ENCODE measurements at places on chromosomes 12 and 14.

DNA sequence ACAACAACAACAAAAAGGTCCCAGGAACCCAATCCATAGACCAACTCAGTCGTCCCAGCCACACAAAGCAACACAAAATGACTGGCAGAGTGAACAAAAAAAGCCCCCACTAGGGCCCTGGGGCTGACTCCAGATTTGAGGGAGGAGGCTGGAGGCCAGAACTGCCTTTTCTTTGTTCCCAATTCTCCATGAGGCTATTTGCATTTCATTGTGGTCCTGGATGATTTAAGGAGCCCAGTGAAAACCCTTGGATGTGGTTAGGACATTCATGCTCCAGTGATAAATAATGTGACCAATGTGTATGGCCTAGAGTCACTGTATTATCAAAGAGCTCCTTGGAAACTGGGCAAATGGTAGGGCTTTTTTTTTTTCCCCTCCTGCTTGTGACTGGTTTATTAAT lies 192.9 kb downstream of the NUAK1 start:
- peak; percentile 14 for DNase-seq

DNA sequence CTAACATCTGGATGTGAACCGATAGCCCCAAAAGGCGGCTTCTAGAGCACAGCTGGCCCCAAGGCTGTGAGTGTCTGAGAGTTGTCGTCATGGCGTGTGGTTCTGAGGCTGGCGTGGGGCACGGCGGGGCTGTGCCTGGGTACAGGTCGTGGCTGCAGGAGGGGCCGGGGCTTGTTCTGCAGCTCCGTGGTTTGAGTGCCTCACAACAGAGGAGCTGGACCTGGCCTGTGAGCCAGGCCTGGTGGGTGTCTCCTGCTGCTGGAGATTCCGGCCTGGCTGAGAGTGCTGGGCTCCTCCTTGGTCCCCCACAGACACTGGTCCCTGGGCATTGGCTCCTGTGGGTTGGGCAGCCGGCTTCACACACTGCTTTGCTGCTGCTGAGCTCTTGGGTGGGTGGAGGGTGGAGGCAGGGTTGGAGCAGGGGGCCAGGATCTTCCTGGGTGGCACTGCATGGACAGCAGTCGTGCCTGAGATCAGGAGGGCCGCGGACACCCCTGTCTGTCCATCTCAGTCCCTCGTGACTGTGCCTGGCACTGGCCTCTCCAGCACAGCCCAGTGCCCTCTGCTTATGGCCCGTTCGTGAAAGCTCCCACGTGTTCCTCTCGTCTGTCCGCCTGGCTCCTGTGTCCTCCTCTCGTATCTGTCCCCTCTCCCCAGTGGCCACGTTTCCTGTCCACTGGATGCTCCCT lies 31.8 kb upstream of the TEX22 start:
- no peak for DNase-seq

- DNase-seq, result no peak
Observed at GRCh38 chr12:115716551-115716950, 560.9 kb downstream of the MED13L start.

DNA sequence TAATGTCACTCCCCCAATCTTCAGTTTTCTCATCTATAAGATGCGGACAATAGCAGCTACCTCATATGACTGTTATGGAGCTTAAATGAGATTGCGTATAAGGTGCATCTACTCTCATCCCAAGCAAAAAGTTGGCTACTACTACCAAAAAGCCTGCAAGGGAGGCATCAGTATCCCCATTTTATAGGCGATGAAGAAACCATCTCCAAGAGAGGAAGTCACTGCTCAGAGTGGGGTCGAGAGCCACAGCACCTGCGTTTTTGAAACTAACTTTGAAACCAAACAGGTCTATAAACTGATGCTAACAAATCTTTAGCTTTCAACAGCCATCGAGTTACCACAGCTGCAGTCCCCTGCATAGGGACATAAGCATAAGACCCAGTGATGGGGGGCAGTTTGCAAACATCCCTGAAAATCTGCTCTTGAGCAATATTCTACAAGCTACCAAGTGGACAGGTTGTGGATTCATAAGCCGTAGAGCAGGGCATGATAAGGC lies 3.5 kb downstream of the GCN1 start:
- no peak for DNase-seq

GRCh38 chr12:66960704-66961690 lies 282.1 kb upstream of the GRIP1 start:
- DNase-seq, result no peak

DNA sequence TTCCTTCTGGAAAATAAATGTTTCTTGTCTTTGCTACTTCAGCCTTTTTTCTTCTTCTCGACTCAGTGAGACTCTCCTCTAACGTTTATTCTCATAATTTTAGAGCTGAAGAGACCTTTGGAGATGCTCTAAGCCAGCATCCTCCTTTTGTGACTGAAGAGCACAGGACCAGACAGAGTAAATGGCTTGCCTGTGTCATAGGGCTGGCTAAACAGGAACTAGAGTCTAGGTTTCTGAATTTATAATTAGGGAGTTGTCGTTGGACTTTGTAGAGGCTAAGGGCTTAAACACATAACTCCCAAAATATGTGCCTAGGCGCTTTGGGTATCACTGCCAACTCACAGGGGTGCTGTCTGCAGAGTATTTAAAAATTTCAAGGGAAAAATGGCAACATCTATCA lies 98.5 kb downstream of the FGD4 start:
- DNase-seq, result no peak

- DNase-seq, result no peak
Observed at GRCh38 chr14:58488550-58488949, 61.0 kb downstream of the KIAA0586 start.

- no peak for DNase-seq
Observed at GRCh38 chr12:122028905-122029560, 7.3 kb downstream of the BCL7A start.

- DNase-seq, result no peak
Observed at GRCh38 chr14:34843011-34843554, 32.1 kb downstream of the BAZ1A start.

DNA sequence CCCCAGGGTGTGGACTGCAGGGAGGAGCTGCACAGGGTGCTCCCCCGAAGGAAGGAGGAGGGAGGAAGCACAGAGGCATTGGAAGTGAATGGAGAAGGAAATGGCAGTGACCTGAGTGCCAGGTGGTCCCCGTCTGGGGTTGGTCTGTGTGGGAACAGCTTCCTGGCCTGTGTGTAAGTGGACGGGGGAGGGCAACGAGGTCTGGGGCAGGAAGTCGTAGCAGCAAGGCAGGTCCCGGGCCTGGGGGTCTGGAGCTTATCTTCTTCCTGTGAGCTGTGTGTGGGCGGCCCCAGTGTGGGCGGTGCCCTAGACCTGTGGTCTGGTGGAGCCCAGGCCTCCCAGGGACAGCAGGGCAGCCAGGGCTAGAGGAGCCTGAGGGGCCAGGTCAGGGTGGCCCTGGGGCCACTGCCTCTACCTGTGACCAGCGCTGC lies 382.1 kb downstream of the TMEM121 start:
- DNase-seq, result no peak

- DNase-seq, result no peak
Observed at GRCh38 chr14:54665946-54666345, 99.0 kb downstream of the SAMD4A start.

DNA sequence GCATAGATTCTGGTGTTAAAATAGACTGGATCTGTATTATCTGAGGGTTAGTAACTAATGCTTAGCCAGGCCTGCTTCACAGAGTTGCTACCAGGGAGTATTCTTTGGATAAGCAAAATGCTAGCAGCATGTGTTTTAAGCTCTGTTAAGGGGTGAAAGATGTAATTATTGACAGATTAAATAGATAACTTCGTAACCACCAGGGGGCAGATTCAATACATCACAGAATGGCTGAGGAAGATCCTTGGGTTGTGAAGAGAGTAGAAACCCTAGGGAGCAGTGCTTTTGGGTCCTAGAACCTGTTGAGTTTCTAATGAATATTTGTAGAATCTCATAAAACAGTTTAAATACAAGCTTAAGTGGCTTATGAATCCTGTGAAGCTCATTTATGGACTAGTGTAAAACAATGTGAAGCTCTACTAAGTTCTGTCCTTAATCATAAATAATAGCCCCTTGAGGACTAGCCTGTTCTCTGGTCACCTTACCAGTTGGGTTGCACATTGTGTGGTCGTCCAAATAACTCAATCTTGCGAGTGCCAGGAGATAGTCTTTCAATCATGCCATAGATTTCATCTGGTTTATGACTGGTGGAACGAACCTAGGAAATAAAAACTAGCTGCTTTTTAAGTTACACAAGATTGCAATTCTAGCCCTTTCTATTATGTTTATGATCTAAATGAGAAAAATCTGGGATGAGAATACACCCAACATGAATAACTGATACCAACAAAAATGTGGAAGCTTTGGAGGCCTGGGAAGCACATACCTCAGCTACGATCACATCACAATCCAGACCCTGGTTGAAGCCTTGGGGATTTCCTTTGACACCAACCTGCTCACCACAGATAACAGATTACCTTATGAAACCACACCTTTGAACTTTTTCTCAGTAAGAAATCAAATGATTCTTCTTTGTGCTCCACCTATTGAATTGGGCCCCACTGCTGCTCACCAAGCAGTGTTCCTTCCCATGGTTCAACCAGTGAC lies 12.3 kb downstream of the METTL3 start:
- DNase-seq, result no peak

DNA sequence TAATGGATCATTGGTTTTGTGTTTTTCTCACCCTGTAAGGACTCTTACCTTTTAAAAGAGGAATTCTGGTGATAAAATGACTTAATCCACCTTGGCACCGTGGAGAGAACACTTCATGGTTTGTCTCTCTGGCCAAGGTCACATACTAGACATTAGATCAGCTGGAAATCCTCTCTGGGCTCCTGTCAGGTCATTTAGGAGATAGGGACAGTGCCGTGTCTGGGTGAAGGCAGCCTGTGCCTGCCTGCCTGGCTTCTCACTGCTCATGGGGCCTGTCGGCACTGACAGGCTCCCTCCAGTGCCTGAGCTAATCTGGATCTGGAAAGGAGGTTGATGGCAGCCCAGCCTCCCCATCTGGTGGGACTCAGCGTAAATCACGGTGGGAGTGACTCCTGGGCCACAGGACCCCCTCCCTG lies 5.7 kb downstream of the CRADD start:
- no peak for DNase-seq

GRCh38 chr12:45421736-45422135 lies 205.8 kb downstream of the ANO6 start:
- no peak for DNase-seq

- DNase-seq, result no peak
Observed at GRCh38 chr12:103573185-103573584, 13.9 kb upstream of the STAB2 start.

DNA sequence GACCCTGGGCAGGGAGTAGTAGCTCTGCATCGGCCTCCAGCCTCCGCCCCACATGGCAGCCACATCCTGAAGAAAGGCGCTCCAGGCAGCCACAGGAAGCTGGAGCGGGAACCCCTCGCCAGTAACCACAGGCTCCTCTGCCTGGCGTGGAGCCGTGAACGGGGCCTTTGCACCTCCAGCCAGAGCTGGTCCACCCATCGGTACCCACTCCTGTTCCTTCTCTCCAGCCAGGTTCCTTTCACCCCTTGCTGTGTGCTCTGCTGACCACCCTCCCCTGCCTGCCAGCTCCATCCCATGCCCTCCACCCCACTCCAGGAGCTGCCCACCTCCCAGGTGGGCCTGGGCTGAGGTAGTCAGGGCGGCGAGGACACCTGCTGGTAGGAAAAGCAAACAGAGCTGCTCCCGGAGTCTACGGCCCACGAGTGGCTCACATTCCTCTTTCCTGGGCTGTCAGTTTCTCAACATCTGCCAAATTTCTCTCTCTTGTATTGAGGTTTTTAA lies 2.7 kb downstream of the TGFB3 start:
- no peak for DNase-seq

GRCh38 chr12:88448337-88448915 lies 131.8 kb downstream of the KITLG start:
- DNase-seq, result peak; percentile 70

DNA sequence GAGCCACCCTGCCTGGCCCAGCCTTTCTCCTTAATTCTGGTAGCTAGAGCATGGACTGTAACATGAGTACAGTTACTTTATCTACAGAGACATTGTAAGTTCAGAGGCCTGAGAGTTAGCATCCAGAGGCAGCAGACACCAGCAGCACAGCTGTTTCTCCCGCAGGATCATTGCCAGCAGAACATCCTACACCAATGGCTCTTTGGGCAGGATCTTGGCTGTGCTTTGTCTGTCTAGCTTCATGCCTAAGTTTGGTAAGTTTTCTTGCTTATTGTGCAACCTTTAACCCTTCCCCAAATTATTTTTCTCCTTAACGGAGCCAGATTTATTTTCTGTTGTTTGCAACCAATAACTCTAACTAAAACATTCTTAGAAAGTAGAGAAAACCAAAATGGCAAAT lies 21.6 kb downstream of the C12orf71 start:
- no peak for DNase-seq

DNA sequence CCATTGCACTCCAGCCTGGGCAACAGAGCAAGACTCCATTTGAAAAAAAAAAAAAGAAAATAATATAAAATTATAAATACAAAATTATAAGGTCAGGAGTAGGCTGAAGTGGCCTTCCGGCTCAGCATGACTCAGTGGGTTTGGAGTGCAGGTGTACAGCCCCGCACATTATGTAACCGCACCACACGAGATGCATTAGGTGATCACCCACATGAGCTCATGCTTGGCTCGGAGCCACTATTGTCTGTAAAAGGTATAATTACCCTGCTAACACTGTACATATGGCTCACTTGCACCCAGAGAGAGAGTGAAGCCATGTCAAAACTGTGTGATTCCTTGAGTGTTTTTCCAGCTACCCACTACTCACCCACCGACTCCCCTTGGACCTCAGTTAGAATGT lies 557.0 kb downstream of the SLC6A15 start:
- no peak for DNase-seq

GRCh38 chr12:78229591-78230101 lies 399.0 kb downstream of the NAV3 start:
- no peak for DNase-seq

GRCh38 chr12:3046441-3047200 lies 30.6 kb upstream of the TSPAN9 start:
- no peak for DNase-seq

DNA sequence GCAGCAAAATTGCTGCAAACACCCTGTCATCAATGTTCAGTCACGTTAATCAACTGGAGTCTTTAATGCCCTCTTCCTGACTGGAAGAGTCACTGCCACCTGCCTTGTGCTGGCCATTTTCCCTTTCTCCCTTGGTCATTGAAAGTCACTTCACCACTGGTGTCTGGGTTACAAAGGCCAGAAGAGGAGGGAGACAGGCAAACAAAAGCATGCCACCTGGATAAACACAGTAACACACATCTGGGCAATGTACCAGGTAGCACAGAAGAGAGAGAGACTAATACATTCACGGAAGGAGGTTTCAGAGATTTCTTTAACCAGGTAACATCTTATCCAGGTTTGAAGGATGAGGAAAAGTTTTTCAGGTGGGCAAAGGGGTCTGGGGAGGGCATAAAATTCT lies 32.7 kb downstream of the GPHB5 start:
- DNase-seq, result peak; percentile 24

DNA sequence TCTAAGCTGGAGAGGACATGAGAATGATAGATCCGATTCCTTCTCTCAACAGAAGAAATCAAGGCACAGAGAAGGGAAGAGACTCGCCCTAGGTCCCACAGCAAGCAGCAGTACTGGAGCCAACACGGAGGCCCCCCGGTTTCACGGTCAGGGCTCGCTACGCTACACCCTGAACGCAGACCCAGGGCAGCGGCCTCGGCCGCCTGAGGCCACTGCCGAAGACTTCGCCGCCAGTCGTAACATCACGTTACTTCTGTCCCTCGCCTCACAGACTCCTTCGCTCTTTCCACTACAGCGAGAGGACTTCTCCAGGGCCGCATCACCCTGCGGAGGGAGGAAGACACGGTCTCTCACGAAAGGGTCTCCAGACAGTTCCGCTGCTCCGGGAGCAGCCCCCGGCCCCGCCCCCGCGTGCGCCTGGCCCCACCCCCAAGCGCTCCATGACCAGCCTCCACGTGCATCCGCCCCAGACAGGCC lies 411 bp upstream of the DCAF4 start:
- no peak for DNase-seq

Measured in DMS79 (cell line).